ENCODE measurements at places on chromosomes 11 and 22.

DNA sequence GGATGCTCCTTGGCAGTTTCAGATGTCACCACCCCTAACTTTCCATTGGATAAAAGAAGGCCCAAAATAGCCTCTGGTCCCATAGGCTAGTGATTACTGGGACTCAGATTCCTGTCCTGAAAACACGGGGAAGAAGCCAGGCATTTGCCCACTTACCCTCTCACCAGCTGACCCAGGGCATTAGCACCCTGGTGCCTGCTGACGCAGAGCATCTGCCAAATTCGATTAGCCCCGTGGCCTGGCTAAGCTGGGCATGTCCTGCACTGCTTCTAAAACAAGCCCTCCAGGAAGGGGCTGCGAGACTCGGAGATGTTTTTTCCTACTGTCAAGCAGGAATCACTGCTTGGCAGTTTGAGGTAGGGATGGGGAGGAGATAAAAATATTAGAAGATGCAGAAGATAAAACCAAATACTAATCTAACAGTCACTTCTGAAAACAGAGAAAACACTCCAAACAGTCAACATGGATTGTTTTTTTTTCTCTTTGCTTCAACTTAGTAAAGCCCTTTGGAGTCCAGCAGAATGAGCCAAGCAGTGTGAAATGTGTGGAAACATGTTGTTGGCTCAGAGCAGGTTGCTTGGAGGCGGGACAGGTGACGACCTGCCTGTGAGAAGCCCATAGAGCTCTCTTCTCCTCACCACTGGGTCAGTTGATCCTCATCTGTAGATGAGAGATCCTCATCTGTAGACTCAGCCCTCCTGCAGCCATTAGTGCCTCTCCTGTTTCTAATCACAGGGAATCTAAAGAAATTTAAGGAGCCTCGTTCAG is 54.0 kb downstream of the BDNF start:
- no peak for DNase-seq

GRCh38 chr11:8567602-8568198 is 26.3 kb downstream of the STK33 start:
- no peak for DNase-seq

DNA sequence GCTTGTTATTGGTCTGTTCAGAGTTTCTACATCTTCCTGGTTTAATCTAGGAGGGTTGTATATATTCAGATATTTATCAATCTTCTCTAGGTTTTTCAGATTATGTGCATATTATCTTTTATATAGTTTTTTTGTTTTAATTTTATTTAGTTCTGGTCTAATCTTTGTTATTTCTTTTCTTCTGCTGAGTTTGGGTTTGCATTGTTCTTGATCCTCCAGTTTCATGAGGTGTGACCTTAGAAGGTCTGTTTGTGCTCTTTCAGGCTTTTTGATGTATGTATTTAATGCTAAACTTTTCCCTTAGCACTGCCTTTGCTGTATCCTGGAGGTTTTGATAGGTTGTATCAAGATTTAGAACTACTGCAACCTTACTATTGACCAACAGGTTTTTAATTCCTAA is 117.7 kb downstream of the VPREB1 start:
- no peak for DNase-seq

- DNase-seq: peak; percentile 96
These were observed 22.1 kb downstream of the RIBC2 start for GRCh38 chr22:45435544-45436139.

DNA sequence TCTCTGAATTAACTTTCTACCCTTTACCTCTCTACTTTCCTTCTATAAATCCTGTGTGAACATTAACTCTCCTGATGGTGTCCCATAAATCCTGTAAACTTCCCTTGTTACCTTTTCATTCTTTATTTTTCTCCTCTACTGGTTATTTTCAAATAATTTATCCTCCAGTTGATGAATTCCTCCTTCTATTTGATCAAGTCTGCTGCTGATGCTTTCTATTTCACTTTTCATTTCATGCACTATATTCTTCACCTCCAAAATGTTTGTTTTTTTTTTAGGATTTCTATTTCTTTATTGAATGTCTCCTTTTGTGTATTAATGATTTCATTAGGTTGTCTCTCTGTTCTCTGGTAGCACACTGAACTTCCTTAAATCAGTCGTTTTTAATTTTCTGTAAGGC is 68.6 kb downstream of the KCNQ1OT1 start:
- DNase-seq: no peak

DNA sequence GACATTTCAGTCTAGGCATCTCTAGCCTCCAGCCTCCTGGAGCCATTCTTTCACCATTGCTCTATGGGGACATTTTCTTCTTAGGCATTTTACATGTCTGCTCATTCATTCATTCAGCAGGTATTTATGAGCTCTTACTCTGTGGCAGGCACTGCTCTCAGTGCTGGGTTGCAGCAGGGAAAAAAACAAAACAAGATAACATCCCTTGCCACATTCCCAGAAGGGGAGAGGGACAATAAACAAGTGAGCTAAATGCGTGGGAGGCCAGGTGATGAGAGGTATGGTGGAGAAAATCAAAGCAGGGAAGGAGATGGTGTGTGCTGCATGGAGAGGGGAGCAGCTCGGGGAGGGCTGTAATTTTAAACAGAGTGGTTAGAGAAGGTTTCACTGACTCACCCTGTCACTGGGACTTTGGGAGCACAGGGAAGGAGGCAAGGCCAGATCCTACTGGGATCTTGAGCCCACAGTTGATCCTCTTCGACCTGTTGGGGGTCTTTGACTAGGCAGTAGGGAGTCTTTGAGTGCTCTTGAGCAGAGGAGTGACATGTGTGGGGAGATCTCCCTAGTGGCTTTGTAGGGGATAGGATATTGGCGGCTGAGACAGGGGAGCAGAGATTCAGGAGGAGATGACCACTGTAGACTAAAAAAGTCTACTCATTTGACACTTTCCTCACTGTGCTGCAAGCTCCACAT is 17.0 kb downstream of the MICAL2 start:
- DNase-seq: no peak

- no peak for DNase-seq
These were observed 397.0 kb downstream of the NTM start for GRCh38 chr11:131767421-131767820.

DNA sequence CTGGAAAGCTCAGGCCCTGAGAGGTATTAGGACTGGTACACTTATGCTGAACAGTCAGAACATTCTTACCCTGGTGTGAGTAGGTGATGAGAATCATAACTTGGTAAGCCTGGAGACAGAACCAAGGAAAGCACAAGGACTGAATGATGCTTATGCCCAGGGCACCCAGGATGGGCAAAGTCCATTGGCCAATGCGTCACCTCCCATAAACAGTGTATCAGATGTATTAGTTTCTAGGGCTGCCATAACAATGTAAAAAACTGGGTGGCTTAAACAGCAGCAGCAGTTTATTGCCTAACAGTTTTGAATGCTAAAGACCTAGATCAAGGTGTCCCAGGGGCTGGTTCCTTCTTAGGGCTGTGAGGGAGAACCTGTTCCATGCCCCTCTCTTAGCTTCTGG is 107.0 kb downstream of the FAR1 start:
- DNase-seq: no peak

GRCh38 chr11:79290761-79291160 is 150.1 kb downstream of the TENM4 start:
- DNase-seq: no peak

GRCh38 chr11:44469412-44469811 is 96.1 kb upstream of the CD82 start:
- no peak for DNase-seq

- DNase-seq: no peak
These were observed 341.1 kb upstream of the B3GAT1 start for GRCh38 chr11:134752964-134753770.

GRCh38 chr11:43164831-43165230 is 147.0 kb upstream of the API5 start:
- DNase-seq: no peak

DNA sequence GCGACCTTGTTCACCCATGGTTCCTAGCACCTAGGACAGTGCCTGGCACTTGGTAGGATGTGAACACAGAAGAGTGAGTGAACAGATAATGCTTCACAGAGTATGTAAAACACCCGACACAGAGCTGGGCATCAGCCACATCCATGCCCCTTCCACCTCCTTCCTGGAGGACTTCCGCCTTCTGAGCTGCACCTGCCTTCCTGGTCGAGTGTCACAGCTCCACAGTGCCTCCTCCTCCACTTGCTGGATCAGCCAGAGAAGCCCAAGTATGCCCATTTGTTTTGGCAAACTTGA is 20.1 kb downstream of the PRDM11 start:
- no peak for DNase-seq

DNA sequence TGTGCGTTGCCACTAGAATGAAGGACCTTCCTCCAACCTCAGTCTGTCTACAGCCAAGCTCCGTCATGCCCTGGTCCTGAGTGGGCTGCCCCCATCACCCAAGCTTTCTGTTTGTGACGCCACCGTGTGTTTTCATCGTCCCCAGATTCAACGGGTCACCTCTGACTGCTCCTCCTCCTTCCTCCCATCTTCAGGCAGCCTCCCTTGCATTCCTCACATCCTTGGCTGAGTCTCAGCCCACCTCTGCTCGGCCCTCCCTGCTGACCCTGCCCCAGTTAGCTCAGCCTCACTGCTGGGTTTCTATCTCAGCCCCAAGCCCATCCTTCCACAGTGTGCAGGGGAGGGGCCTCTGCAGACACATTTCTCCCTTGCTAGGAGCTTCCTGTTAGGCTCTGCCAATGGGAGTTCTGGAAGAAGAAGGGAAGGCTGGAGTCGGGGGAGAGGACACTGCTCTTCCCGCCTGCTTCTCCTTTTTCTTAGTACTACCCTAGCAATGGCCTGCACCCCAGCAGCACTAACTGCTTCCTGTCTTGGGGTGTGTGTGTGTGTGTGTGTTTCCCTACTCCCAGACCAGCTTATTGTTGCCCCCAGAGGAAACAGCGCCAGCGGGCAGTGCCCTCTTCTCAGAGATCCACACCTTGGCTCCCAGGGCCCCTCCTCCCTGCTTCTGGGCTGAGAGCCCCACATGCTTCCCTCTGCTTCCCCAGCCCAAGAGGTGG is 5.2 kb downstream of the IFT27 start:
- no peak for DNase-seq

DNA sequence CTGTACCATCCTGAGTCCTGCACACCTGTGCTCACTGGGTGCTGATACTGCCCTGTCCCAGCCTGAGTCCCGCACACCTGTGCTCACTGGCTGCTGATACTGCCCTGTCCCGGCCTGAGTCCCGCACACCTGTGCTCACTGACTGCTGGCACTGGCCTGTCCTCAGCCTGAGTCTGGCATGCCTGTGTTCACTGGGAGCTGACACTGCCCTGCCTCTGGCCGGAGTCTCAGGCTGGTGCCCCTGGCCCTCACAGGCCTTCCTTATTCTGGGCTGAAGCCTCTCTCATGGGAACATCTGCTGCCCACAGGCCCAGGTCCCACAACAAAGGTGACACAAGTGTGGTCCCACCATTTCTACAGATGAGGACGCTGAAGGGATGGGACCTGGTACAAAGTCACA is 115.1 kb downstream of the MPPED1 start:
- no peak for DNase-seq

DNA sequence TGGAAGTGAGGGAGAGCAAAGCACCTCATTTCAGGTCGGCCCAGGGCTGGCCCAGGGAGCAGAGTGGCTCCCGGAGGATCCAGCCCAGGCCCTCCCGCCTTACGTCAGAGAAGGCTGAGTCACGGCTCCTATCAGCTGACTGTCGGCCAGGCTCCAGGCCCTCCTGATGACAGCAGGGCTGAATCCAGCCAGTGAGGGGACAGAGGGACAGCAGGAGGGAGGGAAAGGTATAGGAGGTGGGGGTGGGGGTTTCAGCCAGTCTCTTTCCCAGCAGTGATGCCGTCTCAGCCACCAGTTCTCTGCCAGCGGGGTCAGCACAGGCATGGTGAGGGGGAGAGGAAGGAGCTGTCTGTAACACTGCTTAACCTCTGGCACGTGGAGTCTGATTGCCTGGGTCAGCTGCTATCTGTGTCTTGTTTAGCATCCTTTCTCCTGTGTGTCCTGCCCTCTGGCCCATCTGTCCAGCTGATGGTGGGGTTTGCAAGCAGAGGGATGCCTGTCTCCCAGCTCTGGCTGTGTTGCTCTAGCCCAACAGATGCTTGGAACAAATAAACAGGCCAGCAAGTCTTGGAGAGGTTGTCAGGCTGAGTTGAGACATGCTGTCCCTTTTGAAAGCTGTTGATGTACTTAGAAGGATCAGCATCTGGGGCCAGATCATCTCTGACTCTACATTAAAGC is 74.0 kb downstream of the ADAMTS15 start:
- DNase-seq: peak; percentile 93

- no peak for DNase-seq
These were observed 21.4 kb downstream of the KCNQ1 start for GRCh38 chr11:2466069-2466801.

DNA sequence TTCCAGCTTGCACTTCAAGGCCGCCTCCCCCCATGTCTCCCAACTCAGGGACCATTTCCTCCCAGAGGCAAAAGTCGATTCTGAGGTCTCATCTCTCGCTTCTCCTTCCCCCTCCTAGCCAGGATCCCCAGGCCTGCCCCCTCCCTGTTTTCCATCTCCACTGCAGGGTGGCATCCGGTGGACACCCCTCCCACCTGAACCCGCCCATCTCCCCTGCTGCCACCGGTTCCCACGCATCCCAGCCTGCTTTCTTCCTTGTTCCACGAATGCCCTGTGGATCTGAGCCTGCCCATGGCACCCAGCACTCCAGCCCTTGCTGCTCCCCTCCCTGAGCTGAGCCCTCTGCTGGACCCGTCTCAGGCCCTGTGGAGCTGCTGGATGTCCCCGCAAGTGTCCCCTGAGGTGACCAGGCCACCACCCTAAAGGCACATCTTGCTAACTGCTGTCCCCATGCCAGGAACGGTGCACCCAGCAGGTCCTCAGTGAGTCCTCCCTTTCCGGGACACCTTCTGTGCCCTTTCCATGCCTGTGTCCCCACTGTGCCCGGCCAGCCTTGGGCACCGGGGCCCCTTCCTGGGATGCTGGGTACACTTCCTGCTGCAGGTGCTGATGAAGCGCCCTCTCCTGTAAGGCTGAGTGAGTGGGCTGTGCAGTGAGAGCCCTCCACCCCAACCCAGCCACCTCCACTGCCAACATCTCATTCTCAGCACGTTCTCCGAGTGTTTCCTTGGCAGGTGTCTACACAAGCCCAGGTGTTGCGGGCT is 936 bp downstream of the IL17REL start:
- DNase-seq: no peak

- no peak for DNase-seq
These were observed 65.5 kb upstream of the CCND1 start for GRCh38 chr11:69575296-69576068.

GRCh38 chr11:122516686-122517085 is 138.8 kb upstream of the UBASH3B start:
- no peak for DNase-seq

GRCh38 chr22:40541300-40541699 is 95.2 kb downstream of the MRTFA start:
- peak; percentile 58 for DNase-seq

DNA sequence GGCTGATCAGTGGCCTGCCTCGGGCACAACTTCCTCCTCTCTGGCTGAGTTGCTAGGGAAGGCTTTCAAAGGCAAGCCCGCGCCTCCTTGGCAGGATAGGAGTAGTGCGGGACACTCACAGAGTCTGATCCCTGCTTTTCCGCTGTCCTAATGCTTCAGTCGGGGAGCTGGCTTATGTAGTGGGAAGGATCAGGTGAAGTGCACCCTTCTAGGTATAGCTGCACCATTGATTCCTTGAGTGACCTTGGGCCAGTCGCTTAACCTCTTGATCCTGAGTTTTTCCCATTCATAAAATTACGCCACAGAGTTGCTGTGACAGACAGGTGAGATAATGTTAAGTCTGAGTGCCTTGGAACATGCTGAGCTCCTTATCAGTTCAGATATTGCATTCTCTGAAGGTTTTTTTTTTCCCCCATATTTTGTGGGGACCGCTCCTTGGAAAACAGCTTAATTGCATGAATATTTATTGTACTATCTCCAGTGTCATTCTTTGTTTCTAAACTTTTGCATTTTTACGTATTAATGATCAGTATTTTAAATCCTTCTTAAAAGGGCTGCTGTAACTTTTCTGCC is 961 bp downstream of the IPO7 start:
- peak; percentile 59 for DNase-seq

All from umbilical cord (tissue), 2 donors.